ENCODE measurements at places on chromosomes 6 and 20. TPM values are rescaled to one million over a fixed set of nuclear protein-coding genes. Genes with fewer than 3 reads are reported as not detected.

HLA-F gene
- total RNA-seq: 1,143 TPM

SAMD3 gene
- 49.6 TPM for total RNA-seq

DNA sequence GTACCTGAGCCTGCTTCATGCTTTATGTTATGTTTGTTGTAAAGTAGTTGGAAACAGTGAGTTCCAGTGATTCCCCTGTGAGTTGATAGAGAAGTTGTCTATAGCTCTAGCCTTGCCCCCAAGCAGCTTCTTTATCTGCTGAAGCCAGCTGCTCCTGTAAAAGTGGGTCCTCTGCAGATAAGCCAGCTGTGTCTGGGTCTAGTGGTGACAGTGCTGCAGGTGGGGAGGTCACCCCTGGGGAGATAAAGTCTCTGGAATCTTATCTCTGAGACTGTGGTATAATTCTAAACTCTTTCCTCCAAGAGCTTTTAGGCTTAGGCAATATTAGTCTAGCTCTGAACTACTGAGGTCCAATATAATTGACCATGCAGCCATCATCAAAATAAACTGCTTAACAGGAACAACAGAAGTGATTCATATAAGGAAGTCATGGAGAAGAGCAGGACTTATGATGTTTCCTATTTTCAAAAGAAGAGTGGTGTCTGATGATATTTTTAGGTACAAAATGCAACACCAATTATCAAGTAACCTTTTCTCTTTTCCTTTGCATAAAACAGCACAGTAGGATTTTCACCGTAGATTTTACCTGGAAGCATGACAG, 44.2 kb upstream of the TMEM217 start:
- H3K27ac ChIP-seq: no peak overlapping the region
- no peaks in the 10 kb centered on the region for H3K27me3 ChIP-seq

ARHGAP18 gene
- total RNA-seq: 5.2 TPM

- H3K36me3 ChIP-seq: peaks cover 57% of the 10 kb centered on the region
- H3K27me3 ChIP-seq: no peaks in the 10 kb centered on the region
- H3K4me1 ChIP-seq: no peaks in the 10 kb centered on the region
- H3K4me3 ChIP-seq: no peak overlapping the region
- DNase-seq: no peak
- H3K27ac ChIP-seq: no peak overlapping the region
Observed at GRCh38 chr6:152993431-152993830, 9.1 kb downstream of the MTRF1L start.

MRAP2 gene
- not detected for total RNA-seq

MDFI gene
- not detected for total RNA-seq

GRCh38 chr6:90397047-90397446, 100.4 kb upstream of the BACH2 start:
- no peak overlapping the region for H3K27ac ChIP-seq
- no peak overlapping the region for H3K4me3 ChIP-seq
- H3K36me3 ChIP-seq: no peaks in the 10 kb centered on the region
- H3K27me3 ChIP-seq: no peaks in the 10 kb centered on the region

GRCh38 chr6:46937642-46938041, 15.9 kb upstream of the ADGRF5 start:
- DNase-seq: no peak
- no peaks in the 10 kb centered on the region for H3K36me3 ChIP-seq
- no peaks in the 10 kb centered on the region for H3K4me1 ChIP-seq
- no peak overlapping the region for H3K4me3 ChIP-seq
- no peak overlapping the region for H3K27ac ChIP-seq
- H3K27me3 ChIP-seq: no peaks in the 10 kb centered on the region

GRCh38 chr20:50380697-50381040, 129.5 kb upstream of the PTPN1 start:
- H3K27me3 ChIP-seq: no peaks in the 10 kb centered on the region
- H3K4me3 ChIP-seq: no peak overlapping the region
- H3K4me1 ChIP-seq: peaks cover 8% of the 10 kb centered on the region
- H3K36me3 ChIP-seq: no peaks in the 10 kb centered on the region

- H3K27me3 ChIP-seq: peaks cover 9% of the 10 kb centered on the region
- H3K27ac ChIP-seq: no peak overlapping the region
- H3K4me1 ChIP-seq: no peaks in the 10 kb centered on the region
- H3K36me3 ChIP-seq: no peaks in the 10 kb centered on the region
Observed at GRCh38 chr6:107564589-107564951, 74.7 kb downstream of the SOBP start.

- H3K4me3 ChIP-seq: no peak overlapping the region
- H3K4me1 ChIP-seq: peaks cover 2% of the 10 kb centered on the region
- no peak for DNase-seq
- no peak overlapping the region for H3K27ac ChIP-seq
- no peaks in the 10 kb centered on the region for H3K36me3 ChIP-seq
Observed at GRCh38 chr20:37539424-37539823, 11.7 kb upstream of the BLCAP start.
